ENCODE measurements at places on chromosomes 5 and 9. TPM values are rescaled to one million over a fixed set of nuclear protein-coding genes. Genes with fewer than 3 reads are reported as not detected.

CBY3 gene
- not detected for total RNA-seq

GRCh38 chr5:180495292-180495691, 1.1 kb downstream of the CNOT6 start:
- DNase-seq, result no peak

DNA sequence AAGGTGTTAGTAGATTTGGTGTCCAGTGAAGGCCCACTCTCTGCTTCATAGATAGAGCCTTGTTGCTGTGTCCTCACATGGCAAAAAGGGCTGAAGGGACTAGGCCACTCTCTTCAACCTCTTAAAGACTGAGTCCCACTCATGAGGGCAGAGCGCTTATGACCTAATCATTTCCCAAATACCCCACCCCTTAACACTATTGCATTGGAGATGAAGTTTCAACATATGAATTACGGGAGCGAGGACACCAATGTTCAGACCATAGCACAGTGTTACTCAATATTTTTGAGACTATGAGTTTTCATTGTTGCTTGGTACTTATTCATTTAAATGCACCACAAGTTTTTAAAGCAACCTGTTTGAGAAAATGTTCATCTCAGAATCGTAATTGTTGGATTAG, 8.8 kb upstream of the OTULINL start:
- DNase-seq, result no peak

- DNase-seq, result no peak
Observed at GRCh38 chr9:27276193-27277030, 20.5 kb downstream of the EQTN start.

DNA sequence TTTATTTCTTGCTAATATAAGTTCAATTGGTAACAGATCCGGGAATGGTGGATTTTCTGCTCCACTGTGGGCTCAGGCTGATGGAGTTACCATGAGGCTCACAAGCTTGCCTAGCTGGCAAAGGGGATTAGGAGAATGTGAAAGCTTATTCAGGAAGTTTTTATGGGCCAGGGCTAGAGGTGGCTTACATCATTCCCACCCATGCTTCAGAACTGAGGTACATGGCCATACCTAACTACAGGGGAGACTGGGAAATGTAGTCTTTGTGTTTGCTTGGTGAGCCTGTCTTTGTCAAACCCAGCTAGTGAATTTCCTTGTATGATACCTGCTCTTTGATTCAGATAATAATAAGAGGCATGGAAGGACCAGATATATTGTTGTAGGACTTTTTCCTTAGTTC, 105.9 kb upstream of the DHFR start:
- DNase-seq, result no peak

DNA sequence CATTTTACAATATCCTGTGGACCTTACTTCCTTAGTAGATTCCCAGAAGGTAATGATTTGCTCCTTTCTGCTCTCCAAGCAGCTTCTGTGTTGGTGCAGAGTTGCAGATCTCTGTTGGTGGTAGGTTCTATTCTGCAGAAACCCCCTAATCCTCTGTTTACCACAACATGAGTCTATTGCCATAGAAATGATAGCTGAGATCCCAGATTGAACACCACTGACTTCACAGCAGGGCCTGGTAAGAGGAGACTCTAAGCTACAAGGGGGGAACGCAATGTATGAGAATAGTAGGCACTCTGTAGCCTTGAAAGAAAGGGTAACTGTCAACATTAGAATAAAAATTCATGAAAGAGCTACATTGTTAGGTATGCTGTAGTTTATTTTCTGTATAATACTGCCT, 59.5 kb downstream of the MUSK start:
- DNase-seq, result no peak

- DNase-seq, result no peak
Observed at GRCh38 chr5:142640316-142641005, 45.4 kb downstream of the FGF1 start.

- no peak for DNase-seq
Observed at GRCh38 chr5:72144762-72145161, 37.5 kb downstream of the MAP1B start.

GRCh38 chr9:114884787-114885452, 45.5 kb downstream of the TNFSF8 start:
- no peak for DNase-seq

SYK gene
- total RNA-seq, result 0.29 TPM

FBN2 gene
- 0.09 TPM for total RNA-seq

DNA sequence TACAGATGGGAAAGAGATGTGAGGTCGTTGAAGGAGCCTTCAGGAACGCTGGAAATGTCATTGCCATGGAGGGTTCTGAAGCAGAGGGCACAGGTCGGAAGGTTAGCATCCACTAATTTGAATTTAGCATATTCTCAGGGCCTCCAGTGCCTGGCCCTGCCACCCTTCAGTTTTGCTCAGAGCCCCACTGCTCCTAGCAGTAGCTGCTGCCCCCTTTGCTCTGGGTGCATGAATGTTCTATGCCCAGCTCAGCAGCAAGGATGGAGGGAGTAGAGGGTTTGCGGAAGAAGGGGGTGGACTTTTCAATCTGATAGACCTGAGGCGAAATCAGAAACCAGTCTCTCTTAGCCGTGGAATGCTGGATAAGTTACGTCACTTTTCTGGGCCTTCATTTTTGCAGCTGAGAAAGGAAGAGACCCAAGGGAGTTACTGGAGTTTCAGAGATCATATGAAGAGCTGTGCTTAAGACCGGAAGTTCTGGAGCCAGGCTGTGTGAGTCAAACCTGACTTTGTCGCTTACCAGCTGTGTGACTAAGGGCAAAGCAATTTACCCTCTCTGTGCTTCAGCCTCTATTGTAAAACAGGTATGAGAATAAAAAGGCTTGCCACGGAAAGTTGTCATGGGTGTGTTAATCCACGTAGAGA, 133.2 kb upstream of the PANK3 start:
- DNase-seq, result no peak

GRCh38 chr5:142366007-142366406, 41.2 kb upstream of the SPRY4 start:
- peak; percentile 2 for DNase-seq

GRCh38 chr9:89986190-89986589, 381.4 kb downstream of the GADD45G start:
- no peak for DNase-seq

DNA sequence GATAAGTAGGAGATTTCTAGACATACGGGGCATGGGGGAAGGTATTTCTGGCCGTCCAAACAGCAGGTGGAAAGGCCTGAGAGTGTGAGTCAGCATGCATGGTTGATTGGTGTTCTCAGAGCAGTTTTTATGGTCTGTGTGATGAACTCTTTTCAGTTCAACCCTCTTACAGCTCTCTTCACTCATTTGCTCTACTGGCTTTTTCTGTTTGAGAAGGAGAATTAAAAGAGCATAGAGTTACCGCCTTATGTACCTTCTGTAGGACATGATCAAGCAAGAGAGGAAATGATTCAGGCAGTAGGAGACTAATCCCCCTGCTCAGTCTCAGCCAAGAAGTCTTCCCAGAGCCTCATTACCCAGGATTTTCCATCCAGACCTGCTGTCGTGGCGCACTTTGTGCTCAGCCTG, 92.4 kb downstream of the PRDM6 start:
- DNase-seq, result no peak

DNA sequence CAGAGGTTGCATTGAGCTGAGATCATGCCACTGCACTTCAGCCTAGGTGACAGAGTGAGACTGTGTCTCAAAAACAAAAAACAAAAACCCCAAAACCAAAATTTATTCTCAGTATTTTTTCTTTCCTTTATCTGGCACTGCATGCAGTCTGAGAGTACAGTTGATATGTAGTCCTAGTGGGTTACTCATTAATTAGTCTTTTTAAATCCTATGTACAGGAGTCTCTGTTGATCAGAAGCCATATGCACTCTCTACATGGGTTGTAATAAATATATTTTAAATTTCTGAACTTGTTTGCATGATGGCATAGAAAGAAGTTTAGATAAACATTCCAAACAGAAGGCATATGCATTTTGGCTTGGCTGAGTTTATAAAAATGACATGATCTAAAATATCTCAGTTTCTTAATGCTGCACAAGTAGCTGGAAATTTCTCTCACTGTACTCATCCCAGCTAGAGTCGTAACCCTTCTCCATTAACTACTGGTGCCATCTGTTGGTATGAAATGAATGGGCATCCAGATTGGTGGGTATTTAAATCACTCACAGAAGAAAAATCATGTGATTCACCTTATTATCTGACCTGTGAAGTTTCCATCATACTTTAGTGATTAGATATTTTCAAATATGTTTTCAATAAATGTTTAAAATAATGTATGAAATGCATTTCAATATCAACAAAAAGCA, 284.8 kb downstream of the CTNND2 start:
- DNase-seq, result no peak

DNA sequence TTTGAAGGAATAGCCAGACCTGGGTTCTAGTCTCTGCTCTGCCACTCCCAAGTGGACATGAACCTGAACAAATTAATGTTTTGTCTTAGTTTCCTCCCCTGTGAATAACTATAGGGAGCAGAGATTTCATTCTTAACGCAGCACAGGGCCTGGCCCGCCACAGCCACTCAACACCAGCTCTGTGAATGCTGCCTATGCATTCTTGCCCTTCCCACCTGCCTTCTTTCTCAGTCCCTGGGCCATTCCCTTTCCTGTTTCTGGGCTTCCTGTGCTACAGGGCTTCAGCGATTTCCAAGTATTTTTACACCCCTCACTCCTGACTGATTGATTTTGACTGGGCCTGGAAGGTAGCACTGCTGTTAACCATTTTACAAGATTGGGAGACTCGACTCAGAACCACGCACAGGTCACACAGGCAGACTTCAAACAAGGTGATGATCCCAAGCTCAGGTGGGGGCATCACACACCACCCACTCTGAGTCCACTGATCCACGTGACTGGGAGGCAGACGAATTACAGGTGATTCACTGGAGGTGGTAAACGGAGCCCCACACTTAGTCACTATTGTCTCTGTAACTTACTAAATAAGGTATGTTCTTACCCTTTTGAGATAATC, 21.4 kb downstream of the PTPN3 start:
- DNase-seq, result no peak

DMRT3 gene
- total RNA-seq, result not detected

DNA sequence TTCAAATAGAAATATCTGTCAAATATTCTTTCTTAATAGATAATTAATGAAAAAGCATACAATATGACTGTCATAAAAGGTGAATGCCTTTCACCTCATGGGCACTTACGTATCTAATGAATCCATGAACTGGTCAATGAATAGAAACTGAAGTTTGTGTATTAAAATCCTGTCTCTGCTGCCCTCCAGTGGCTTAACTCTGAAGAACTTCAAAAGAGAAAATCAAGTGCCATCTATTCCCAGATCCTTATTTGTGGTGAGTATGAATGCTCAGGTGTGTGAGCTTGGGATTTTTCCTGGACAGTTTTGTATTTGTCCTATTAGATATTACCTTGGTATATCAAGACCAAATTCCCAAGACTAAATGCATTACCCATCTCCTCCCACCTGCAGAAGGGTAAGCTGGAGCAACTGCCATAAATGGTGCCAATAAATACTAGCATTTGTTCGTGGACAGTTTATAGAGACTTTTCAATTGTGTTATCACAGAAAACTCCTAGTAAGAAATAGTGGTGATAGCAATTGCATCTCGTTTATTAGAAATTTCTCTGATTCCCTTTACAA, 44.0 kb upstream of the SVEP1 start:
- peak; percentile 22 for DNase-seq

DNA sequence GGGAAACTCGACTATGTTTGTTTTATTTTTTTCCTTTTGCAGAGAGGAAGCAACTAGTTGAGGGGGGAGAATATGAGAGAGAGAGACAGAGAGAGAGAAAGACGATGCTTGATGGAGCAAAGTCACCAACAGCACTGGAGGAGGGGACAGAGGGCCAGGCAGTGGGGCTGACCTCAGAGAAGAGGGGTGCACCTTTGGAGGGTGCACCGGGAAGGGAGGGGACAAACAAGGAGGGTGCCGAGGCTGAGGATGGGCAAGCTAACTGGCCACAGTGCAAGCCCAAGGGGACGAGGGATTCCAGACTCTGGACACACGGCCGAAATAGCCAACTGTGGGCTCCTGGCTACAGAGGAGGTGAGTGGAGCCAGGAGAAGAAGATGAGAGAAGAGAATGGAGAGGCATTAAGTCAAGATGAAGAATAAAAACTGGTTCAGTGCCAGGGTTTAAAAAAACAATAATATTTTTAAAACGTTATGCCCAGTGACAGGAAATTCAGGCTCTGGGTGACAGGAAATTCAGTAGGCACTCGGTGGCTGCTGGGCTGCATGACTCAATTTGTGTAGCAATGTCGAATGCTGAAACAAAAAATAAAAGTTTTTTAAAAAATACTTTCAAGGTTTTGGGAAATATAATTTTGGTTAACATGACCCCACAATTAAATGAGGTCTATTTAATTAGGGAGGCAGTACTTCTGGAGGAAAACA, 13.3 kb upstream of the GLRX start:
- DNase-seq, result no peak

DNA sequence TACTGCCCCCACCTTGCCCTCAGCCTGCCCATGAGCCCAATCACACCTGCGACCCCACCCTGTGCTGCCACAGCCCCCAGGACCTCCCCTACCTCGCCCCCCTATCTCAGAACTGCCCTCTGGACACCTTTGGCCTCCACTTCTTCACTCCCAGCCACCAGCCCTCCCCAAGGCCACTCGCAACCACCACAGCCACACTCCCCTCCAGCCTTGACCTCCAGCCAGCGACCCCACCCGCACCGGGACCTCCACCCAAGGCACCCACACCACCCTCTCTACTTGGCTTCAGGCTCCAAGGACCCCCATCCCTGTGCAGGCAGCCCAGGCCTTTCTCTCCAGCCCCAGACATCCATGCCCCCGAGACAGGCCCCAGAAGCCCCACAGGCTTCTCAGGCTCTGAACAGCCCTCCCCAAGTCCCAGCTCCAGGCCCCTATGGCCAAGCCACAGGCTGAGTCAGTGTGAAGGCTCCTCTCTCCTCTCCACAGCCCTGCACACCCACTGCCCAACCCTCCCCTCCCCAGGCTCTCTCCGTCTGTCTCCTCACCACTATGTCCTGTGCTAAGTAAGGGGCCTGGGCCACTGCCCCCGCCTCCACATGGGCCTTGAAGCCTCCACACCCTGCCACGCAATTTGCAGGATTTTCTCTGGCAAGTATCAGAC, 2.0 kb downstream of the AK1 start:
- DNase-seq, result no peak

GRCh38 chr5:155726267-155726666, 600.7 kb upstream of the SGCD start:
- no peak for DNase-seq

GRCh38 chr5:134136771-134137170, 22.3 kb downstream of the TCF7 start:
- no peak for DNase-seq

DNA sequence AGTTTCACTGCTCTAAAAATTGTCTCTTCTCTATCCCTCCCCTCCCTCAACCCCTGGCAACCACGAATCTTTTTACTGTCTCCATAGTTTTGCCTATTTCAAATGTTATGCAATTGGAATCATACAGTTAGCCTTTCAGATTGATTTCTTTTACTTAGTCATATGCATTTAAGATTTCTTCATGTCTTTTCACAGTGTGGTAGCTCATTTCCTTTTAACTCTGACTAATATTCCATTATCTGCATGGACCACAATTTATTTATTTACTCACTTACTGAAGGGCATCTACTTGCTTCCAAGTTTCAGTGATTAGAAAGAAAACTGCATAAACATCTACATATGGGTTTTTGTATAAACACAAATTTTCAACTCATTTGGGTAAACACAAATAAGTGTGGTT, 372.3 kb downstream of the CDH18 start:
- DNase-seq, result no peak

All from activated naive CD4-positive, alpha-beta T cell treated with anti-CD3 and anti-CD28 coated beads, Interleukin-2, amount 50 U/mL, for 72 hours (primary cell).